NCI-H345 (cell line): ENCODE measurements at places on chromosomes 11 and 22.

DNA sequence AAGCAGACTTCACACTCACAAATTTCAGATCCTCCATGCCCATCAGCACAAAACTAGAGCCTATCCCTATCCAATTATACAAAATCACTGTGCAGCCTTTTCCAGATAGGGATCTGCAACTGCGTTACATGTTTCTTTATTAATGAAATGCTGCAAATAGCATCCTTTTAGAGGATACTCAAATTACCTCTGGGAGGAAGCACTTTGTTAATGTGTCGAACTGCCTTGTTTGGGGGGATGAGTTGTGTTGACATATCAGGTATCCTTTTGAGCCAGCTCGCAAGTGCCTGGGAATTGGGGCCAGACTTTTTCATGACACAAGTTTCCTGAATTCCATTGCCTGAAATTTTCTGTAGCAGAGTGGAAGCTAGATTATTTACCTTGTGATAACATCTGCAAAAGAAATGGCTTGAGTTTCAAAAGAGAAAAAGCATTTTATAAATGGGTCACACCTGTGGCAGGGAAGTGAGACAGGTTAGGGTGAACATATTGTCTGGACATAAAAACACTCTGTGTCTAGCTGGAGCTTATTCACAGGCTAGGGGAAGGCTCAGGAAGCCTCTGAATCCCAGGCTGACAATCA, 299.1 kb upstream of the MTNR1B start:
- no peak for DNase-seq

GRCh38 chr22:43631846-43632245, 180.3 kb downstream of the EFCAB6 start:
- DNase-seq = no peak

DNA sequence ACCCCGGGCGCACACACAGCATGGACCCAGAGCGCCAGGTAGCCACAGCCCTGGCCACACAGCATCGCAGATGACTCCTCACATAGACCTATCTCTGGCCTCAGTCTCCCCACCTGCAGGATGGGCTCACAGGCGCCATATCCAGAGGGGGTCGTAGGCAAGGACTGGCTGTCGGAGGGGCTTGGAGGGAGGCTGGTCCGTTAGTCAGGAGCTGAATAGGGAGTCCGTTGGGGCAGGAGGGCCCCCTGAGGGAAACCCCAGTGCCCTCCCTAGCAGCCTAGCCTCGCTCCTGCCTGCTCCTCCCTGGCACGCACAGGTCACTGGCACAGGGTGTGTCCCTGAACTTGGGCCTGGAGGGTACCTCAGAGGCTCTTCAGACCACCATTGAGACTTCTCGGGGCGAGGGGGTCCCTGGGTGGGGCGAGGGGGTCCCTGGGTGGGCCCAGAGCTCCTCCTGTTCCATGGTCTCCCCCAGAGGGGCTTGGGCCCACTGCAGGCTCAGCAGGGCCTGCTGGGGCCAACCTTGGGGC, 2.0 kb downstream of the PLXNB2 start:
- DNase-seq = no peak

DNA sequence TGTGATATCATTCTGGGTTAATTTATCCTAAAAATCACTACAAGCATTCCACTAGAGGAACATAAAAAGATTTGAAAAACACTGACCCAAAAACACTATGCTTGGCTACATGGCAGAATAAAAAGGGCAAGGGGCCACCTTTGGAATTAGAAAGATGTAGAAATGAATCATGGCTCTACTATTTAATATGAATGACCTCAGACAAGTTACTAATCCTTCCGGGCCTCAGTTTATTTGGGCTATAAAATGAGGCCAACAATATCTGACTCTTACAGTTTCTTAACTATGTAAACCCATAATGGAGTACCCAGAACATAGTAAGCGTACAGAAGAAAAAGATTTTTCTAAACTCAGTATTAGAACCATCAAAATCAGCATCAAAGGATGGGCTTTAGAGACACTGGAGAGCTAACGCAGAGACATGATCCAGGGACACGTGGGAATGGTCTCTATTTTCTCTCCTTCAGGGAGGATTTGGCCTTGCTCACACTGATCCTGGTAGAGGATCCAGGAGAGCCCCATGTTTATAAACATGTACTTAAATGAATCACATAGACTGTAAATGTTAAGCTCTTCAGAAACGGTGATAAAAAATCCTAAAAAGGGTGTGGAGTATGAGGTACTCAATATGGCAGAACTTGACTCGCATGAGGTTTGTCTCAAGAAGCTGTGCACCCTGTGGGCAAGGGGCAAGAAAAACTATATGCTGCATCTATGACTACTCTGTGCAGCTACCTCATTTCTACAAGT, 288.4 kb upstream of the PITPNB start:
- DNase-seq = no peak
